ENCODE measurements at places on chromosomes 5 and 9. TPM values are rescaled to one million over a fixed set of nuclear protein-coding genes. Genes with fewer than 3 reads are reported as not detected.

The MARCOL gene
- 0.27 TPM for total RNA-seq

The DNAJA1 gene
- total RNA-seq: 93.6 TPM

DNA sequence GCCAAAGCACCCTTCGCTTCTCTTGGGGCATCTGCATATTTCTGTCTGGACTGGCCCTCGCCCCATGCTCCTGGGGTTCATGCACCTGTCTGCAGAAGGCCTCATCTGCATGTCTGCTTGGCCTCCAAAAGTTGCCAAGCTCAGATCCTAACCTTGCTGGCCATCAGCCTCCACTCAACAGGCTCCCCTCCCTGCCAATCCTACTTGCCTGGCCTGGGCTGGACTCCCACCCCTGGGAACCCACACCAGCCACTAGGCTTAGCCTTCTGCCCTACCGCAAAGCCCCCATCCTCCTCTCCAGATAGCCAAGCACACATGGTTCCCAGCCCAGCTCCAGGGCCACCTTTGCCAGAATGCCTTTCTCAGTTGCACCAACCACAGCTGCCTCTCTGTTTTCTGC is 159.8 kb downstream of the PAX5 start:
- H3K27me3 ChIP-seq: no peaks in the 10 kb centered on the region
- no peak overlapping the region for H3K4me3 ChIP-seq
- no peaks in the 10 kb centered on the region for H3K4me1 ChIP-seq
- H3K27ac ChIP-seq: no peak overlapping the region
- DNase-seq: no peak
- no peaks in the 10 kb centered on the region for H3K36me3 ChIP-seq

The OSTF1 gene
- total RNA-seq: 57.4 TPM

GRCh38 chr9:14616188-14616982 is 76.8 kb downstream of the ZDHHC21 start:
- H3K27me3 ChIP-seq: no peaks in the 10 kb centered on the region
- H3K36me3 ChIP-seq: no peaks in the 10 kb centered on the region
- H3K4me1 ChIP-seq: no peaks in the 10 kb centered on the region
- DNase-seq: no peak

The BARHL1 gene
- not detected for total RNA-seq

The PCDHA12 gene
- not detected for total RNA-seq

- H3K27me3 ChIP-seq: no peaks in the 10 kb centered on the region
- no peak for DNase-seq
- no peak overlapping the region for H3K27ac ChIP-seq
- H3K36me3 ChIP-seq: no peaks in the 10 kb centered on the region
- H3K4me3 ChIP-seq: no peak overlapping the region
Measured at GRCh38 chr9:117302487-117302886, 112.4 kb downstream of the ASTN2 start.

The FAXDC2 gene
- total RNA-seq: 20.8 TPM

The TERT gene
- 13.7 TPM for total RNA-seq

DNA sequence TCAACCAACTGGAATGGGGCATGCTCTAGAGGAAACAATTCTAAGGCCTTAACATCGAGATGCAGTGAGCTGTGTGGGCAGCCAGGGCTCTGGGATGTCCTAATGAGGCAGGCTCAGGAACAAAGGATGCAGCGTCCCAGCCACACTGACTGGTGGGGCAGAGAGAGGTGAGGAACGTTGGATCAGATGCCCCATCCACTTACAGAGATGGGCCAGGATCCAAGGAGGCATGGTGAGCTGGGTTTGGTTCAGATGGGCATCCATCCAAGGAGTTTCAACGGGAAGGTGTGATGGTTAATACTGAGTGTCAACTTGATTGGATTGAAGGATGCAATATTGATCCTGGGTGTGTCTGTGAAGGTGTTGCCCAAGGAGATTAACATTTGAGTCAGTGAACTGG is 15.5 kb upstream of the MARCHF6 start:
- H3K27me3 ChIP-seq: no peaks in the 10 kb centered on the region
- H3K4me3 ChIP-seq: no peak overlapping the region
- DNase-seq: no peak
- no peaks in the 10 kb centered on the region for H3K36me3 ChIP-seq

- no peaks in the 10 kb centered on the region for H3K4me1 ChIP-seq
- no peaks in the 10 kb centered on the region for H3K36me3 ChIP-seq
- no peaks in the 10 kb centered on the region for H3K27me3 ChIP-seq
- DNase-seq: no peak
- no peak overlapping the region for H3K4me3 ChIP-seq
Measured at GRCh38 chr9:13570068-13570974, 290.8 kb upstream of the MPDZ start.

GRCh38 chr9:126114850-126115460 is 211.7 kb upstream of the MVB12B start:
- DNase-seq: no peak
- H3K36me3 ChIP-seq: no peaks in the 10 kb centered on the region
- no peak overlapping the region for H3K4me3 ChIP-seq

GRCh38 chr5:152314196-152314829 is 90.8 kb downstream of the NMUR2 start:
- no peak overlapping the region for H3K27ac ChIP-seq
- no peaks in the 10 kb centered on the region for H3K36me3 ChIP-seq
- no peak overlapping the region for H3K4me3 ChIP-seq
- H3K27me3 ChIP-seq: no peaks in the 10 kb centered on the region

- no peak overlapping the region for H3K4me3 ChIP-seq
- no peaks in the 10 kb centered on the region for H3K36me3 ChIP-seq
- peak; percentile 41 for DNase-seq
- no peaks in the 10 kb centered on the region for H3K27me3 ChIP-seq
- peak overlapping the region; percentile 12 for H3K27ac ChIP-seq
Measured at GRCh38 chr9:77598524-77598923, 49.6 kb downstream of the GNA14 start.

The SLC27A6 gene
- 0.48 TPM for total RNA-seq

GRCh38 chr5:82720213-82721086 is 356.7 kb downstream of the TMEM167A start:
- H3K36me3 ChIP-seq: no peaks in the 10 kb centered on the region
- H3K4me1 ChIP-seq: no peaks in the 10 kb centered on the region
- no peaks in the 10 kb centered on the region for H3K27me3 ChIP-seq
- DNase-seq: no peak

DNA sequence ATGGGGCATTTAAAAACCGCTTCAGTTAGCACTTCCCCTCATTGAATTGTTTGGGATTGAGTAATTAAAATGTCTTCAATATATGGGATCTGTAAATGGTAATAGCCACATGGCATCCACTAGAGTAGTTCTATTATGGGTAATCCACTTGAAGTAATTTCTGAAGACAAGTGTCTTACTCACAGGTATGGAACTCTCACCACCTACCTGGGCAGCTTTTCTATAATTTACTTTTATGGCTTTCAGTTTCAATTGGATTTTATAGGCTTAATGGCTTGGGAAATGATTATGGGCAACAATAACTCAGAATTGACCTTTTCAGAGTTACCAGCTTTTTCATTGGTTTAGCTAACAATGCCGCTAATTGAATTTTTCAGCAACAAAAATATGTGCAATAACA is 597.9 kb downstream of the PTPRD start:
- H3K27ac ChIP-seq: no peak overlapping the region
- H3K4me3 ChIP-seq: no peak overlapping the region
- H3K36me3 ChIP-seq: no peaks in the 10 kb centered on the region

- no peaks in the 10 kb centered on the region for H3K4me1 ChIP-seq
- DNase-seq: peak; percentile 53
- H3K36me3 ChIP-seq: no peaks in the 10 kb centered on the region
Measured at GRCh38 chr9:135602789-135603481, 36.4 kb downstream of the GLT6D1 start.

GRCh38 chr5:134267366-134268018 is 41.6 kb upstream of the PPP2CA start:
- H3K4me3 ChIP-seq: no peak overlapping the region
- no peak for DNase-seq
- H3K36me3 ChIP-seq: no peaks in the 10 kb centered on the region
- no peaks in the 10 kb centered on the region for H3K27me3 ChIP-seq
- no peaks in the 10 kb centered on the region for H3K4me1 ChIP-seq

- DNase-seq: no peak
- H3K4me3 ChIP-seq: no peak overlapping the region
- H3K4me1 ChIP-seq: no peaks in the 10 kb centered on the region
- H3K36me3 ChIP-seq: no peaks in the 10 kb centered on the region
- H3K27me3 ChIP-seq: no peaks in the 10 kb centered on the region
Measured at GRCh38 chr5:6482735-6483134, 34.1 kb downstream of the UBE2QL1 start.

DNA sequence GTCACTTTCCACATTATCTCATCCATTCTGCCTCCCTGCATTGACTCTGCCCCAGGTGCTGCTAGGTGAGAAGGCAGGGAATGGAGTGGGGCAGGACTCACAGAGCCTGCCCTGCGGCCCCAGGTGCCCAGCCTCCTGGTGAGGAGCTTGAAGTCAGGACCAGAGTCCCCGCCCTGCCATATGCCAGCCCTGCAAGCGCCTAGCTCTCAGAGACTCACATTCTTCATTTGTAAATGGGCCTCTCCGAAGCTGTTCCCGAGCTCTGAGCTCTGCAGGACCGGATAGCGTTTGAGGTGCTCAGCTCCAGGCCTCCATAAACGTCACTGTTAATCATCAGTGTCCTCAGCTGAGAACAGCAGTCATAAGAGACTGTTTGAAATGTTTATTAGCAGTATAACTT is 75.1 kb upstream of the STXBP1 start:
- H3K27me3 ChIP-seq: no peaks in the 10 kb centered on the region
- H3K4me1 ChIP-seq: no peaks in the 10 kb centered on the region
- no peaks in the 10 kb centered on the region for H3K36me3 ChIP-seq
- DNase-seq: no peak

The RNF180 gene
- 2.7 TPM for total RNA-seq

The STKLD1 gene
- total RNA-seq: 0.45 TPM

The CNTFR gene
- total RNA-seq: 1.8 TPM

- H3K27ac ChIP-seq: no peak overlapping the region
- H3K4me3 ChIP-seq: no peak overlapping the region
- no peaks in the 10 kb centered on the region for H3K4me1 ChIP-seq
Measured at GRCh38 chr5:58456486-58456885, 3.4 kb downstream of the PLK2 start.

- H3K4me1 ChIP-seq: no peaks in the 10 kb centered on the region
- H3K27ac ChIP-seq: no peak overlapping the region
Measured at GRCh38 chr9:107340920-107341632, 58.0 kb downstream of the RAD23B start.
